Panc1 (cell line): ENCODE measurements at places on chromosomes 6 and 20. TPM values are rescaled to one million over a fixed set of nuclear protein-coding genes. Genes with fewer than 3 reads are reported as not detected.

GRCh38 chr6:76682842-76683241 is 610.4 kb upstream of the IMPG1 start:
- no peaks in the 10 kb centered on the region; the same call in 1 of the 2 replicates for H3K4me1 ChIP-seq
- DNase-seq: no peak

- DNase-seq: no peak
- H3K4me3 ChIP-seq: no peak overlapping the region
- H3K27me3 ChIP-seq: no peaks in the 10 kb centered on the region
- no peak overlapping the region for H3K27ac ChIP-seq
- H3K36me3 ChIP-seq: no peaks in the 10 kb centered on the region
Measured at GRCh38 chr6:162442687-162443086, 284.9 kb downstream of the PRKN start.

DNA sequence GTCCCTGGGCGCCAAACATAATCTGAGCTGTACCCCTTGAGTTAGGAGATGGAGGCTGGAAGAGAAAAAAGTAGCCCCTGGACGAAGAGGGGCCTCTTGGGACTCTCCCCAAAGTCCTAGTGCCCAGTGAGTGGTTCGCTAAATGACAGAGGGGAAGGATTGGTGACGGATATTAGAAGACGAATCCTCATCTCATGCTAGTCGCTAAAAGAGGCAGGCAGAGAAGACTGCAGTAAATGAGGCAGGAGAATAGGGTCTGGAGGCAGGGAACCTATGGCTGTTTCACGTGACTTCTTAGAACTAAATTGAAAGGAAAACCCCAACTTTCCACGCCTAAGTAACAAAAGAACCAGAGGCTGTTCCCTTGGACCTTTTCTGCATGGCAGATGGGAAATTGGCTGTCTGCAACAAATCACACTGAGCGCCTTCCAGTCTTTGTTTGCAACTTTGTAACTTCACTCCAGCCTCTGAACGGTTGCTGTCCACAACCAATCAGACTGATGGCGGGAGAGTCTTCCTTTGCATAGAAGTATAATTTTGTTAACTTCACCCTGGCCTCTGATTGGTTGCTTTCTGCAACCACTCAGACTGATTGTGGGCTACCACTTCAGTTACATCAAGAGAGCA is 731 bp upstream of the RBL1 start:
- H3K27ac ChIP-seq: peak overlapping the region; percentile 92
- H3K36me3 ChIP-seq: no peaks in the 10 kb centered on the region
- H3K4me1 ChIP-seq: peaks cover 5% of the 10 kb centered on the region
- H3K27me3 ChIP-seq: no peaks in the 10 kb centered on the region
- no peak for DNase-seq
- peak overlapping the region; percentile 67 for H3K4me3 ChIP-seq

- no peak overlapping the region for H3K27ac ChIP-seq
- no peaks in the 10 kb centered on the region for H3K36me3 ChIP-seq
- no peak overlapping the region for H3K4me3 ChIP-seq
- no peaks in the 10 kb centered on the region for H3K27me3 ChIP-seq
- no peaks in the 10 kb centered on the region for H3K4me1 ChIP-seq
Measured at GRCh38 chr20:48197066-48197465, 411.8 kb upstream of the SULF2 start.

Gene CLDN20
- not detected for total RNA-seq
